CD4-positive, alpha-beta memory T cell (primary cell): ENCODE measurements at places on chromosomes 6 and 20.

GRCh38 chr20:2421247-2421646 lies 40.5 kb downstream of the TGM6 start:
- no peak overlapping the region for H3K4me3 ChIP-seq
- no peak overlapping the region for H3K27ac ChIP-seq

- peak overlapping the region; percentile 67 for H3K27ac ChIP-seq
- peaks cover 32% of the 10 kb centered on the region for H3K4me1 ChIP-seq
- no peak for DNase-seq
- H3K27me3 ChIP-seq = no peaks in the 10 kb centered on the region
- peak overlapping the region; percentile 37 for H3K4me3 ChIP-seq
- H3K36me3 ChIP-seq = no peaks in the 10 kb centered on the region
Measured at GRCh38 chr20:35093267-35093884, 769 bp upstream of the TRPC4AP start.

DNA sequence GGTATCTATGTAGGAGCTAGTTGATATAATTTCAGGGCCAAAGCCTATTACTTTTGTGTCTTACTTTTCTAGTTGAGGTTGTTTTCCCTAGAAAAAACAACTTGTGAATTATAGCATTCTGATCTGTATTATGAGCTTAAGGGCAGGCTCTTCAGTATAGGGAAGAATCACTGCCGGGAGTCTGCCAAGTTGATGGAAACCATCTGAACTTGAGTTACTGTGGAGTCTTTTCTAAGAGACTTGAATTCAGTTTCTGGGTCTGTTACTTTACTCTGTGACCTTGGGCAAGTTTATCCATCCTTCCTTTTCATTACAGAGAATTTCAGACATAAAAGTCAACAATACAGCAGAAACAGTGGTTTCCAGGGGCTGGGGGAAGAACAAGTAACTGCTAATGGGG lies 2.1 kb upstream of the CASS4 start:
- H3K27me3 ChIP-seq = no peaks in the 10 kb centered on the region
- no peak overlapping the region for H3K4me3 ChIP-seq
- H3K36me3 ChIP-seq = peaks cover 25% of the 10 kb centered on the region
- peaks cover 40% of the 10 kb centered on the region for H3K4me1 ChIP-seq

DNA sequence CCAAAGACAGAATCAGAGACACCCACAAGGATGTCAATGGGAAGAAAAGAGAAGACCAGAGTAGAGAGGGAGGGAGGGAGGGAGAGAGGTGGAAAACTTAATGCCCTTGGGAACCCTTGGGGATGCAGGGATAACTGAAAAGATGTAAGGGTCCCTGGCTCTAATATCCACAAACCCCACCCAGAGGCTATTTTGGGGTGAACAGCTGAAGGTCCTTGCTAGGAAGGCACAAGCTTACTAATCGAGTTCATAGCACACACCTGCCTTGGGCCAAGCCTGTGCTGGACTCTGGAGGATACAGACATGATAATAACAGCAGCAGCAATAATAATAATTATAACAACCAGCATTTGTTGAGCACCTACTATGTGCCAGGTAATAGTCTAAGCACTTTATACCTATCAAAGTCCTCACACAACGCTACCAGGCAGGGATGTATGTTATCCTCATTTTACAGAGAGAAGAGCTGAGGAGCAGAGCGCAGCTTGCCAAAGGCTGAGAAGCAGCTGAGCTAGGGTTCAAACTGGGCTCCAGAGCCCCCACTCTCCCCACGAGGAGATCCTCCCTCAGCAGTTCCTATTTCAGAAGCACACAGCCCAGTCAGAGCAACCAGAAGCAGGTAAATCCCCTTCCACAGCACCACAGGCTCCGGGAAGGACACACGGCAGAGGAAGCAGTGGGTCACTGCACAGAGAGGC lies 174.2 kb downstream of the ANKRD60 start:
- no peak for DNase-seq
- H3K4me1 ChIP-seq = no peaks in the 10 kb centered on the region
- no peaks in the 10 kb centered on the region for H3K27me3 ChIP-seq
- H3K27ac ChIP-seq = no peak overlapping the region

- DNase-seq = no peak
- H3K4me3 ChIP-seq = no peak overlapping the region
- H3K4me1 ChIP-seq = peaks cover 4% of the 10 kb centered on the region
- H3K27me3 ChIP-seq = no peaks in the 10 kb centered on the region
- no peak overlapping the region for H3K27ac ChIP-seq
Measured at GRCh38 chr6:166848979-166849748, 107.2 kb downstream of the RNASET2 start.

GRCh38 chr20:64106435-64106961 lies 867 bp downstream of the NPBWR2 start:
- peaks cover 4% of the 10 kb centered on the region for H3K27me3 ChIP-seq
- DNase-seq = no peak
- H3K4me1 ChIP-seq = peaks cover 4% of the 10 kb centered on the region
- no peaks in the 10 kb centered on the region for H3K36me3 ChIP-seq

DNA sequence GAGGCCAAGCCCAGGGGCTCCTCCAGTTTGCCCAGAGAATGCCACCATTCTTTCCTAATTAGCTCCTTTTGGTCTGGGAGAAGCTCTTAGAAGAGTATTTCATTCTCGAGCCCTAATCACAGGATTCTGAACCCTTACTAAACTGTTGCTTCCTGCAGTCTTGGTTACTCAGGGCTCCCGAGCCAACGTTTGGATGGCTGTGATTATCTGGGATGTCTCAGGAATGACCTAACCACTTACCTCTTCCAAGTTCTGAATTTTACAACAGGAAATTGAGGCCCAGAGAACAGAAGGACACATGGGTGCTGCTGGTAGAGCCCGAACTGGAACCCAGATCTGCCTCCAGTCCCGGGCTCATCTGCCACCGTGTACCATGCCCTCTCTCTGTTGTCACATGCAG lies 22.2 kb upstream of the PNPLA1 start:
- no peaks in the 10 kb centered on the region for H3K4me1 ChIP-seq
- H3K4me3 ChIP-seq = no peak overlapping the region
- no peaks in the 10 kb centered on the region for H3K27me3 ChIP-seq

DNA sequence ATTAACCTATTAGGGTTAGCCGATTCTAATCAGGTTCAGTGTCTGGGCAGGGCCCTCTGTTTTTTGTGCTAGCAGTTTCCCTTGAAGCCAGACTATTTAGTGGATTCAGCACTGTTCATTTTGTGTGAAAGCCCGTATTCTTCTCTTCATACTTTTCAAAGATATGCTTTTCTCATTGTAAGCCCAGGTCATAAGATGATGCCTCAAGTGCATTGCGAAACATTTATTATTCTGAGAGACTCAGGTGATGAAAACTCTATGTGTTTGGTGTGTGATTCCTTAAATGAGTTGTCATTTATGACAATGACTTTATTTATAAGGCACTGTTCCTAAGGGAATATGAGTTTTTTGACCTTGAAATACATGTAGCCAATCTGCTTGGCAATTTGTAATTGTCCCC lies 851.0 kb upstream of the FLRT3 start:
- H3K27ac ChIP-seq = no peak overlapping the region
- DNase-seq = no peak
- no peak overlapping the region for H3K4me3 ChIP-seq
- no peaks in the 10 kb centered on the region for H3K36me3 ChIP-seq
- no peaks in the 10 kb centered on the region for H3K27me3 ChIP-seq
- no peaks in the 10 kb centered on the region for H3K4me1 ChIP-seq

GRCh38 chr6:53119349-53119748 lies 29.3 kb downstream of the GCM1 start:
- no peaks in the 10 kb centered on the region for H3K4me1 ChIP-seq
- H3K36me3 ChIP-seq = no peaks in the 10 kb centered on the region
- no peak overlapping the region for H3K27ac ChIP-seq
- H3K4me3 ChIP-seq = no peak overlapping the region
- H3K27me3 ChIP-seq = no peaks in the 10 kb centered on the region
